NCI-H2107 (cell line): ENCODE measurements at places on chromosomes 12 and 14.
A peak's percentile ranks its signal among the peaks of the same experiment; 100 is the strongest.

- no peak for DNase-seq
These were observed 8.2 kb upstream of the NUAK1 start for GRCh38 chr12:106146987-106147386.

DNA sequence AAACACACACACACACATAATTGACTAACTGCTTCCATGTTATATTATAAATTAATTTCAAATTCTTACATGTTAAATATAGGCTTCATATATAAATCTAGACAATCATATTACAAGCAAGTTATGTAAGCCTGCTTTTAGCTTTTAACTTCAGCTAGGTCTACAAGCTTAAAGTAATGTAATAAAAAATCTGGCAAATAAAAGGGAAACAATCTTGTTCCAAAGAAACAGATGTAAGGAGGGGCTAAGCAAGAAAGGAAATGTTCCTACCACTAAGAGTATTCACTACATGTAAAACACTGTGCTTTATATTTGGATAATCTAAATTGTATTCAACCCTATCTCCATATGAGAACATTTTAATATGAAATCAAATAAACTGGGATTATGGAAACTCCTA, 110.4 kb downstream of the SLC6A15 start:
- no peak for DNase-seq

- no peak for DNase-seq
These were observed 658 bp upstream of the CEP128 start for GRCh38 chr14:80942191-80942600.

DNA sequence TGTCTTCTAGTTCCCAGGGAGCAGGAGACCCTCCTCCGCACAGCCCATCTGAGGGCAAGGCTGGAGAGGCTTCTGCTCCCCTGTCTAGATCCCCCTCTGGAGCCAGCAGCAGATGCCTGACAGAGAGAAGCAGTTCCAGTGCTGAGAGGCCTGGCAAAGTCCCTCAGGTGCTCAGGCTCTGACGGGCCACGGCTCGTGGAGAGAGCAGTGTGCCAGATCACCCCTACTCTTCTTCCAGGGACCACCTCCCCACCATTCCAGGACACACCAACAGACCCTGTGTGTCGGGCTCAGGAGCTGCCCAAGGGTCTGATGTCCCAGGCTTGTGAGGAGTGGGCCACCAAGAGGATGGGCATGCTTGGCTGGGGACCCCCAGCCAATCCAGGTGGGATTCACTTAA, 22.5 kb upstream of the C14orf180 start:
- no peak for DNase-seq

DNA sequence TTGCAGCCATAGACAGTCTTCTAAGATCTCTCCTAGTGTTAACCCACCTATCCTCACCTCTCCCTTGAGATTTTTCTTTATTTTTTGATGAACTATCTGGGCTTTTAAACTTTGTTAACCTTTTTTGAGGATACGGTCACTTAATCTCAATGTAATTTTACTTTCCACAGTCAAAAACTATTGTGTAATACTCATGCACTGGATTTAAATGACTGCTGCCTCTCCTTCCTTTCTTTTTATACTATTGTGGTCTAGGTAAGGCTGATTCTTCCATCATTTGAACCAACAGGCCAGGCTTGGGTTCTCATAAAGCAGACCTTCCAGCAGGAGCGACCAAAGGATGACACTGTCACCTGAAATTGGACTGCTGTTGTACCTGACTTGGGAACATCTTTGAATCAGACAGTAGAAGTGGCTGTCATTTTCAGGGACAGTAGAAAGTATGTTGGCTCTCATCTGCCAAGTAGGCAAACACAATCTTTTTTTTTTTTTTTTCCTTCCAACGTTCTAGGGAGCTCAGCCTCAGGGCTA, 689 bp upstream of the PDE3A start:
- no peak for DNase-seq

- DNase-seq = no peak
These were observed at the start of gene ELK3 for GRCh38 chr12:96193725-96194575. Gene ELK3, plus strand, starts transcription at chr12:96194375.

- no peak for DNase-seq
These were observed 1278.7 kb upstream of the USP15 start for GRCh38 chr12:60981473-60981872.

DNA sequence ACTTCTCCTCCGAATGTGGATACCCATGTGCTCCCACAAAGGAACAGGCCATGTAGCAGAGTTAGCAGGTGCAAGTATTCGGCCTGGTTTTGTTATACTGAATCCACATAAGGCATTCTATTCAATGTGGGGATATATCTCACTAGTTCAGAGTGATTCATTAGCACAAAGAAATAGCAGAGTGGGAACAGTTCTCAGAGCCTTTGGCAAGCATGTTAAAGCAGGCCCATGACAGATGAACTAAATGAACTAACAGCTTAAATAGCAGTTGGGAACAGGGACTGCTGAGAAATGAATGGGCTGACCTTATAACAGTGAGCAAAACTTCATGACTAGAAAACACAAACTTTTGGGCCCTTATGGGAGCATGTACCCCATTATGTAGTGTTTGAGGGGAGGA, 352.0 kb downstream of the FLRT2 start:
- no peak for DNase-seq

DNA sequence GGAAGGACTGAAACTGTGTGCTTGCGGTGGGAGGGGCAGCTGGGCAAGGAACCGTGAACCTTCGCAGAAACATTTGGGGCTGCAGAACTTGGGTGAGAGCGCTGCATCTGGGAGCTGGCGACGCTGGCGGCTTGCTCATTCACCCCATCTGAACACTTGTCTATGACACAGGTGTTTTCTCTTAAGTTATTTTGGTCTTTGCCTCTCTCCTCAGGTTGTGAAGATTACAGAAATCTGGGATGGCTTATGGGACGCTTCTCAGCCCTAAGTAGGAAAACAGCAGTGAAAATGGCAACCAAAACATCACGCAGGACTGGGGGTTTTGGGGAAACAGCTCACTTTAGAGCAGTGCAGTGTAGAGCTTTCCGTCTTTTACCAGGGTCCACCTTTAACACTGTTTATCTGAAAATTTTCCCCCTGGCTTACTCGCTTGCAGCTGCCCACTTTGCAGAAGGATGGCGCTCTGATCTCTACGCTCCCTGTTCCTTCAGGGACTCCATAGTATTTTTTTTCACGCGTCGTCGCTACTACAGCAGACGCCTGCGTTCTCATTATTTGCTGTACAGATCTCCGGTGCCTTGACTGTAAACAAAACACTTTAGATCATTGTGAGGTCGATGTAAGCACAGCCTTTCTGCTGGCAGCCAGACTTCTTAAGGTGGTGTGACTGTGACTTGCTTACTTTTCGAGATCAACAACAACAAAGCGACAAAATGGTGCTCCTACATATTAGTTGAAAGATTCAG, 2.7 kb upstream of the CDKN1B start:
- DNase-seq = peak; percentile 33

GRCh38 chr12:108583991-108584390, 13.9 kb downstream of the TMEM119 start:
- DNase-seq = no peak

GRCh38 chr14:92426237-92426636, 87.3 kb upstream of the RIN3 start:
- no peak for DNase-seq

DNA sequence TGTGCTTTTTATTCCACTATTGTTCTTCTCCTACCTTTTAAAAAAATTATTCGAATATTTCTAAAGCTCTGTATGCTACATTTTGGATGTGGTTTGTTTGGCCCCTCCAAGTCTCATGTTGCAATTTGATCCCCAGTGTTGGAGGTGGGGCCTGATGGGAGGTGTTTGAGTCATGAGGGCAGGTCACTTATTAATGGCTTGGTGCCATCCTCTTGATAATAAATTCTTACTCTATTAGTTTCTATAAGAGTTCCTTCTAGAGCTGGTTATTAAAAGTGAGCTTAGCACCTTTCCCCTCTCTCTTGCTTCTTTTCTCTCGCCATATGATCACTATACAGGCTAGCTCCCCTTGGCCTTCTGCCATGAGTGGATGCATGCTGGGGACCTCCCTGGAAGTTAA, 445.6 kb upstream of the PDE3A start:
- no peak for DNase-seq

- no peak for DNase-seq
These were observed 17.5 kb upstream of the PPP1CC start for GRCh38 chr12:110760204-110760609.

DNA sequence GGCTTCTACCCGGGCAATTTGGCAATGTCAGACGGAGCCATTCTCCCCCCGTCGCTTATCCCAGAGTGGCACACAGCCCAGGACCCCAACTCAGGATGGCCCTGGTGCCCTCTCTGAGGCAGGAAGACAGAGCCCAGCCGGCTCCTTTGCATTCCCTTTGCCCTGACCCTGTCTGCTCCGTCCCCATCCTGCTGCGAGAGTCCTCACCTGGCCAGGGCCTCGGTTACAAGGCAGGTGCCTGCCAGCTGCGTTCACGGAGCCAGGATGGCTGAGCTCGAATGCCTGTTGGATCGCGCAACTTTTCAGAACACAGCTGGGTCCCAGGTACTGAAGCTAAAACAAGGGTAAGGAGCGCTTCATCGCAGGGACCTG, 18.6 kb downstream of the LRTM2 start:
- no peak for DNase-seq

DNA sequence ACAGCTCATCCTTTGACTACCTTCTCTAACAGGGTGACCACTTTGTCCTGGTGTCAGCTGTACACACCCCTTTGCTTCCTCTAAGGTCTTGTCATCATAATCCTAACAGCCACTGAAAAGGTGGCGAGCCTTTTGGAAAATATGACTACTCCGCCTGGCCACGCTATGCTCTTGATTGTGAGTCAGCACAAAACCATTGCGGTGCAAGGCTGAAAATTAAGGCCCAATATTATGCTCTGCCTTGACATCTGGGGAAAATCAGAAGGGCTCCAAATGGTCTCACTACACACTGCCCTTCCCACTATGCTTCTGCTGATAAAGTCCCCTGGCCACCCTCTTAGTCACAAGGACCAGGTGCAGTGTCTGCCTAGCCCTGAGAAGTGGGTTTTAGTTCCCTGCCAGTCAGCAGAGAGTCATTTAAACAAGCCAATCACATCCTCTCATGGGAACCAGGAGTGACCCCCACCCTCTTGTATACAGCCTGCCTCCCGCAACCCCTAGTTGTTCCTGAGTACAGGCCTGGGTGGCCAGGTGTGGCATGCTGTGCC, 34.3 kb downstream of the FGD6 start:
- no peak for DNase-seq

DNA sequence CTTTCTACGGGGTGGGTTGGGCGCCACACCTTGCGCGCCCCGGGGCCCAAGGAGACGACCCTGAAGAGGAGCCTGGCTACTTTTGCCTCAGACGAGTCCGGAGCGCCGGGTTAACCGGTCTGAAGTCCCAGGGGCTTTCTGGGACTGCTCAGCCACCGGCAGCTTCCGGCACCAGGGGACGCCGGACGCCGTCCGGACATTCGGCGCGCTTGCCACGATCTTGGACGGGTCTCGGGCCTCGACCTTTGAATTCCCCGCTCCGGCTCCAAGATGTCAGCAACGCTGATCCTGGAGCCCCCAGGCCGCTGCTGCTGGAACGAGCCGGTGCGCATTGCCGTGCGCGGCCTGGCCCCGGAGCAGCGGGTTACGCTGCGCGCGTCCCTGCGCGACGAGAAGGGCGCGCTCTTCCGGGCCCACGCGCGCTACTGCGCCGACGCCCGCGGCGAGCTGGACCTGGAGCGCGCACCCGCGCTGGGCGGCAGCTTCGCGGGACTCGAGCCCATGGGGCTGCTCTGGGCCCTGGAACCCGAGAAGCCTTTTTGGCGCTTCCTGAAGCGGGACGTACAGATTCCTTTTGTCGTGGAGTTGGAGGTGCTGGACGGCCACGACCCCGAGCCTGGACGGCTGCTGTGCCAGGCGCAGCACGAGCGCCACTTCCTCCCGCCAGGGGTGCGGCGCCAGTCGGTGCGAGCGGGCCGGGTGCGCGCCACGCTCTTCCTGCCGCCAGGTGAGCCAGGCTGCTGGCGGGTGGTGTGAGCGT, at the start of gene ACOT4:
Gene ACOT4, plus strand, starts transcription at position 184 of the 760 bp plus-strand sequence. Its CDS starts 87 bp downstream, at position 271.
- DNase-seq = peak; percentile 42

DNA sequence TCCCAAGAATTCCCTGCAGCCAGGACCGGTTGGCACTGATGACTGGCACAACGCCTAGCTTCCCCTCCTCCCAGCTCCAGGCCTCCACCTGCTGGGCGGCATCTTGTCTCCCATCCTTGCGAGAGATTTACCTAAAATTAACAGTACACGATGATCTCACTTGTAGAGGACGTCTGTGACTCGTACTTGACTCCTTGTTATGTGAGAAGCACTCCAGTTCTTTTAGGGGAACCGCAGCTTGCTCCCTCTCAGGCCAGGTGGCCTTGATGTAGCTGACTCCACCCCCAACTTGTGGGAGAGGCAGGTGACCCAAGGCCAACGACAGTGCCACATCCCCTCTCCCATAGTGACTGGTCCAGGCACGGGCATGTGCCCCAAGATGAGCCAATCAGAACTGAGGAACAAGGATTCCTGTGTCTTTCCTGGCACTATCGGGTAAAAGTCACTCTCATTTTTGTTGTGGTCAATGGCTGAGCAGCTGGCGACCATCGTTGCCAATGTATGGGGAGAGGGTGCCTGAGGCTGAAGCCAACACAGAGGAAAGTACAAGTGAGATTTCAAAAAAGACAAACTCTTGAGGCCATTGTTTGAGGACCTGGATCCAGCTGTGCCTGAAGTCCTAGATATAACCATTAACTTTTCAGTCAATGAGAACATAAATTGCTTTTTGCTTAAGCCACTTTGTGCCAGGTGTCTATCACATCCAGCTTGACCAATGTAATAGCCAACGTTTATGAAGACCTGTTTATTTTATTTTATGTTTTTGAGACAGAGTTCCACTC, 208.7 kb downstream of the RBM19 start:
- peak; percentile 70 for DNase-seq

- no peak for DNase-seq
These were observed 21.9 kb upstream of the FGD4 start for GRCh38 chr12:32377344-32378055.

DNA sequence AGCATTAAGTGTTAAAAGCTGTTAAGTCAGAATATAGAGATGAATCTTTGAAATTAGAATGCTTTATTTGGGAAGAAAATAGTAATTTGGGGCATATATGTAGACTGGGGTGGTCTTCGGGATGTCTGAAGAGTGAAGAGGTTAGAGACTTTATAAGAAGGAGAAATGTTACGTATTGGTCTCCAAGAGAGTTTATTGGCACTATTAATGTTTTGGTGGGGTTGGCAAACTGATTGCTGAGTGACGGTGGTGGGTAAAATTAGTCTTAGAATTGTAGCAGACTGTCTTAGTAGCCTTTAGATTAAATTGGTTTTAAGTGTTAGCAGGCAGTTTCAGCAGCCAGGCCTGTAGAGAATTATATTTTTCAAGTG, 4.9 kb upstream of the ATP23 start:
- no peak for DNase-seq

- no peak for DNase-seq
These were observed 40.9 kb downstream of the SRGAP1 start for GRCh38 chr12:63885401-63885800.

DNA sequence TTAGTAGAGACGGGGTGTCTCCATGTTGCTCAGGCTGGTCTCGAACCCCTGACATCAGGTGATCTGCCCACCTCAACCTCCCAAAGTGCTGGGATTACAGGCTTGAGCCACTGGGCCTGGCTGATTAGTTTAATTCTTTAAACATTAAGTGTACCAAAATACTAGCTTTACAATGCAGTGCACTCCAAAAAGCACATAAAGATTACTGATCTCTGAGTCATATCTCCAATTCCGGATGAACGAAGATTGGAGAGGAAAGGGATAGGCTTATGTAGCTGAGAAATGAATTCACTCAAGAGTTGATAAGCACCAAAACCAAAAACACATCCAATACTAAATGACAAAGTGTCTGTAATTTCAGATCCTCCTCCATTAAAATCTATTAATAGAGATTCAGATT, 15.1 kb downstream of the NAV3 start:
- DNase-seq = no peak

- no peak for DNase-seq
These were observed 10.3 kb downstream of the LYSET start for GRCh38 chr14:93195316-93195999.
